Epithelial cell of prostate (primary cell): ENCODE measurements at places on chromosomes 12 and 14.

DNA sequence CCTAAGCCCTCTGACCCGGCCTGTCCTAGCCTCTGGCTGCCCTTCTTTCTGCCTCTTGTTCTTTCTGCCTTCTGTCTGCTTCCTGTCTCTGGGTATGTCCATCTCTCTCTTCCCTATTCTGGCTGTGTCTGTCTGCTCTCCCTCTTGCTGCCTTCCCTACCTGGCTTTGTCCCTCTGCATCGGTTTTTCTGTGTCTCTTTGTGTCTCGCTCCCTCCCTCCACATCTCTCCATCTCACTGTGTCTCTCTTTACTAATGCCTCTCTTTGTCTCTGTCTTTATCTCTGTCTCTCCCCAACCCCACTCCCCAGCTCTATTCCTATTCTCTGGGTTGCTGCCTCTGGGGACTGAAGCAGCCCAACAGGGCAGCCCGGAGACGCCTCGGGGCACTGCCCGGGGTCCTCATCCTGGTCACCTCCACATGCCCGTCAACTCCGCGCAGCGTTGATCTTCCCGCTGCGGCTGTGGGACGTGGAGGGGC is 10.1 kb downstream of the SHMT2 start:
- no peak for DNase-seq

DNA sequence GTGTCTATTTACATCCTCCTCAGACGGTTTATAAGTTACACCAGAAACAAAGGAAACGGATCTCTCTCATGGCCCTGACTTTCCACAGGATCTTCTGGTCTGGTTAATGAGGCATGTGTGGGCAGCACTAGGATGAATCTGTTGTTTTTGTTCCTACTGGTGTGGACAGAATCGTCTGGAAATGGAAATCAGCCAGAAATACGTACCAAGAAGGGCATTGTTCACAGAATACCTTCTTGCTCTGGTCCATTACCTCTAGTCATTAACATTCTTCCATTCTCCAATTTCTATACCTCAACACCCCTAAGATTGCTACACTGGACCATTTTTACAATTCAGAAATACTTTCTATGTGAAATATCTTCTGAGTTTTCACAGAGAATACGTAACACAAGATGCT is 86.0 kb downstream of the TPH2 start:
- no peak for DNase-seq

DNA sequence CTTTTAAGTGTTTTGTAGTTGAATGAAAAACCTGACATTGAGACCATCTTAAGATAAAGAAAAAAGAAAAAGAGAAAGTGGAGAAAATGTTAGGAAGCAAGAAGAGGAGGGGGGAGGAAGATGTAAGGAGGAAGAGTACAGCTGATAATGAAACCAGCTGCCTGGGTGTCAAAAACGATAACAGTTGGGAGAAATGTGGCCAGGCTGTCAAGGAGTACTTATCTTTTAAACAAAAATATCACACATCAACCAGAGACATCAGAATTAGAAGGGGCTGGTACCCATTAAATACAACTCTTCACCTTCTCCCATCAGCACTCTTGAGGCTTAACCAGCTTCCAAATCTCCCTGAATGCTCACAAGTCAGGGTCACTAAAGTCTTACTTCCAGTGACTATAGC is 4.5 kb downstream of the SLC11A2 start:
- DNase-seq = no peak

DNA sequence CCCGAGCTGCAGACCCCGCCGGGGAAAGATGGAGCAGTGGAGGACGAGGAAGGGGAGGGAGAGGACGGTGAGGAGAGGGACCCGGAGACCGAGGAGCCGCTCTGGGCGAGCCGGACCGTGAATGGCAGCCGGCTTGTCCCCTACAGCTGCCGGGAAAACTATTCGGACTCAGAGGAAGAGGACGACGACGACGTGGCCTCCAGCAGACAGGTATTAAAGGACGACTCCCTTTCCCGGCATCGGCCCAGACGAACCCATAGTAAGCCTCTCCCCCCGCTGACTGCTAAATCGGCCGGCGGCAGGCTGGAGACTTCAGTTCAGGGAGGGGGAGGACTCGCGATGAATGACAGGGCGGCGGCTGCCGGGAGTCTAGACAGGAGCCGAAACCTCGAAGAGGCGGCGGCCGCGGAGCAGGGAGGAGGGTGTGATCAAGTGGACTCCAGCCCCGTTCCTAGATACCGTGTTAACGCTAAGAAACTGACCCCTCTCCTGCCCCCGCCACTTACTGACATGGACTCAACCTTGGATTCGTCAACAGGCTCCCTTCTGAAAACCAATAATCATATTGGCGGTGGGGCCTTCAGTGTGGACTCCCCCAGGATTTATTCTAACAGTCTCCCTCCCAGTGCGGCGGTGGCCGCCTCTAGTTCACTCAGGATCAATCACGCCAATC is 962 bp downstream of the LEMD3 start:
- peak; percentile 40 for DNase-seq

- no peak for DNase-seq
Observed at GRCh38 chr12:10701131-10701681, 21.9 kb downstream of the YBX3 start.

DNA sequence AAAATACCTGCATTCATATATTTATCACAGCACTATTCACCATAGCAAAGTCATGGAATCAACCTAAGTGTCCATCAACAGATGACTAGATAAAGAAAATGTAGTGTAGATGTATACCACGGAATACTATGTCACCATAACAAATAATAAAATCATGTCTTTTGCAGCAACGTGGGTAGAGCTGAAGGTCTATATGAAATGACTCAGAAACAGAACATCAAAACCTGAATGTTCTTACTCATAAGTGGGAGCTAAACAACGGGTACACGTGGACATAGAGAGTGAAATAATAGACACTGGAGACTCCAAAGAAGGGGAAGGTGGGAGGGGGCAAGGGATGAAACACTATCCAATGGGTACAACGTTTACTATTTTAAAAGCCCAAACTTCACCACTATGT is 37.9 kb downstream of the SLC38A1 start:
- no peak for DNase-seq

GRCh38 chr12:3251067-3251466 is 173.9 kb downstream of the TSPAN9 start:
- no peak for DNase-seq

- no peak for DNase-seq
Observed at GRCh38 chr14:22822571-22823098, 7.1 kb upstream of the MRPL52 start.

DNA sequence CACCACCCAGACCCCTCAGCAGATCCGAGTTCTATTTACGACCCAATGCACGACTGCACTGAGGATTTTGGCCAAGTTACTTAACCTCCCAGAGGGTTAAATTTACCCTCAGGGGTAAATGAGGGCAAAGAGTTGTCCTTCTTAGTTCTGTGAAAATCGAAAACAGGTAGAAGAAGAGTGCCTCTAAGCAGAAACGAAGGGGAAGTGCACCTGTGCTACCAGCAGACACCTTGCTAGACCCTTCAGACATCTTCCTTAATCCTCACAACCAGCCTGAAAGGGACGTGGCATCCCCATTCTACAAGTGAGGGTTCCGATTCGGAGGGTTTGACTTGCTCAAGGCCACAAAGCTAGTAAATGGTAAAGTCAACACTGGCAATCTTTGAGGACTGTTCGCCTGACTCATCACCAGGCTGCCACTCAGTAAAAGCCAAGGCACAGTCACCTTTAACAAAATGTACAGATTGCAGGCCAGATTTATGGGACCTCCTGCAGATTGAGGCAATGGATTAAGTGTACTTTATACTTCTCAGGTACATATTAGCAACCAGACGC is 1.6 kb downstream of the GSG1 start:
- no peak for DNase-seq
